Activated T-helper 1 cell treated with anti-CD3 and anti-CD28 coated beads, Interleukin-12 subunit alpha, Interleukin-12 subunit beta, Interleukin-2, Interleukin-4 antibody, amounts not matched to agents 30 ng/mL and 10 ng/mL and 1 ng/mL, durations not matched to agents 14 hours and 24 hours and 36 hours (primary cell): ENCODE measurements at places on chromosomes 1 and 21. TPM values are rescaled to one million over a fixed set of nuclear protein-coding genes. Genes with fewer than 3 reads are reported as not detected.

DNA sequence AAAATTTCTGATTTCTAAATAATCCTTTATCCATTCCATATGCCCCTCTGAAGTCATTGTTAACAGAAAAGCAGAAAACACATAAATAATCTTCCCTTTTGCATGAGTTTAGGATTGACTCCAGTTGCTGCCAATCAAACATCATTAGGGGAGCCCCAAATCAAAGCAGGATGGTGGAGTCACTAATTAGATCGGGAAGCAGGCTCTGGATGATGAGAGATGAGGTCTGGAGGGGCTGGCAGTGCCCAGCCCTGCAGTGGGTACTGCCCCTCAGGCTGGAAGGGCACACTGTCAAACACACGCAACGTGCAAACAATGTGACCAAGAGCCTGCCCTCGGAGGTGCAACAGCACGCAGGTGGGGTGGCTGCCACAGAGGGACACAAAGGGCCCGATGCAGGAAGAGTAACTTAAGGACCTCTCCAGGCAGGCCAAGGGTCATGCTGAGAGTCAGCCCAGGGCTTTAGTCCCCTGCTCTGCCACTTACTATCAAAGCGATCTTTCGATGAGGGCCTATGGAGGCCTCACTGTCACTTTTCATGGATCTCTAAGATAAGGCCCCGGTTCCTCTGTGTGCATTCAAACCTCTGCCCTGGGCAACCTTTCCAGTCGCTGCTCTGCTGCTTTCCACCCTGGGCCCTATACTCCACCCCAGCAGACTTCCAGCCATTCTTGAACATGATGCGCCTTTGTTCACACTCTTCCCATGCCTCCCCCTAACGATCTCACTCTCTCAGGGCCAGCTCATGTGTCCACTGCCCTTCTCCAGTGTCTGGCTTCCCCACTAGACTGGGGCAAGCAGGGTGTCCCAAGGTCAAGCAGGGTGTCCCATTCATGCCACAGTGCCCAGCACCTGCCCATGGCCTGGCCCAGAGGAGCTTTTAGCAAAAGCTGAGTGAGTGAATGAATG lies 98.9 kb downstream of the DMRTB1 start:
- DNase-seq: no peak

DNA sequence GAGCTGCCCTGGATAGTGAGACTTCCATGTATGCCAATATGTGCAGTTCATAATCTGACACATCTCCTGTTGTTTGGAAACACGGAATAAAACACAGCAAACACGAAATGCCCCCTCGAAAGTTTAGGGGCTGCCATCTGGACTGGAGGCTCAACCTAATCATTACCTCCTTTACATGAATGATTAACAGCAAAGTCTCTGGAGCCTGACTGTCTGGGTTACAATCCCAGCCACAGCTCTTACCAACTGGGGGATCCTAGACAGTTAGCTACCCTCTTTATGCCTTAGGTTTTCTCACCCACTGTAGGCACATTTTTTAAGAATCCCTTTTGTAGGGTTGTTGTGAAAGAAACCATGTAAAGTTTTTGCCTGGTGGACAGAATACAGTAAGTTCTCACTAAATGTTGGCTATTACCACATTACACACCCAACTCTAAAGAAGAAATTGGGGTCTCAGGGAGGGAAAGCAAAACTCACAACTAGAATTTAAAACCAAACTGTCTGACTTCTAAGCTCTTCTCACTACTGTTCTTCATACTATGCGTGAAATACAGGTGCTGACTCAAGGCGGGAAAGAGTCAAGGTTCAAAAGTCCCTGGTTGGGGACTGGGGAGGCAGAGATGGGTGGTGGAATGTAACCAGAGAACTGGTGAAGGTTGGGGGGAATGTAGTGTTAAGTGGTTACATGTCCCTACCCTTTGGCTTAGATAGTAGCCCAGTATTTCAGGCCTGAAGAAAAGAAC lies 24.2 kb downstream of the CYP4A22 start:
- no peak for DNase-seq

- DNase-seq: no peak
These were observed 16.2 kb upstream of the LY9 start for GRCh38 chr1:160779626-160780397.

DNA sequence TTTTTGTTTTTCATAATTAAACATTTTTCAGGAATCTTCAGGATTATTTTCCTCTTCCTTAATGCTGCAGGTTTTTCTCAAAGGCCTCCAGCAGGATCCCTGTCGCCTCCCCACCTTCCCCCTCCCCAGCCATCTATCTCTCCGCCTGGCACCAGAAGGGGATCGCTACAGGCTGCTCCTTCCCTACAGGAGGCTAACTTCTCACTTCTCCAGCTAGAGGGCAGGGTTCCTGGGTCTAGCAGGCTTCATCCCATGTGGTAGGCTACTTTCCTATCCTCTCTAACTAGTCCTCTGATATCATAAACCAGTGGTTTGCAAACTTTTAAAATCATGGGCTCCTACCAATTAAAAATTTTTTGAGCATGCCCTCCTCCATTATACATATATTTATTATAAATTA lies 104.1 kb downstream of the KCNN3 start:
- DNase-seq: no peak

GRCh38 chr1:38814444-38814983 lies 45.1 kb downstream of the RRAGC start:
- DNase-seq: no peak

GRCh38 chr1:188270497-188270896 lies 1441.7 kb downstream of the PLA2G4A start:
- no peak for DNase-seq

DNA sequence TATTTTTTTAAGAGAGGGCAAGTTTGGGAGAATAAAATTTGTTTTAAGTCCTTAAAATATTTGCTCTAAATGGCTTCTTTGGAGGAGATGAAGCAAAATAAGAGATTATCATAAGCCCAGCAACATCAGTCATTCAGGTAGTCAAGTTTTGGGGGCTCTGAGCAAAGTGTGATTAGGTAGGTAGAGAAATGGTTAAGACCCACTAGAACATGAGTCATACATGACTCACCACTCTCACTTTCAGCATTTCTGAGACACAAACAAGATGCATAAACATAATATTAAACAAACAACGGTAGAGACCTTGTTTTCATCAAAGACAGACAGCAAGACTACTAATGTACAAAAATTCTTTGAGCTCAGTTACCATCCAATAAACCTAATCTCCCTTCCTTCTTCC lies 272.2 kb downstream of the LMO4 start:
- no peak for DNase-seq

DNA sequence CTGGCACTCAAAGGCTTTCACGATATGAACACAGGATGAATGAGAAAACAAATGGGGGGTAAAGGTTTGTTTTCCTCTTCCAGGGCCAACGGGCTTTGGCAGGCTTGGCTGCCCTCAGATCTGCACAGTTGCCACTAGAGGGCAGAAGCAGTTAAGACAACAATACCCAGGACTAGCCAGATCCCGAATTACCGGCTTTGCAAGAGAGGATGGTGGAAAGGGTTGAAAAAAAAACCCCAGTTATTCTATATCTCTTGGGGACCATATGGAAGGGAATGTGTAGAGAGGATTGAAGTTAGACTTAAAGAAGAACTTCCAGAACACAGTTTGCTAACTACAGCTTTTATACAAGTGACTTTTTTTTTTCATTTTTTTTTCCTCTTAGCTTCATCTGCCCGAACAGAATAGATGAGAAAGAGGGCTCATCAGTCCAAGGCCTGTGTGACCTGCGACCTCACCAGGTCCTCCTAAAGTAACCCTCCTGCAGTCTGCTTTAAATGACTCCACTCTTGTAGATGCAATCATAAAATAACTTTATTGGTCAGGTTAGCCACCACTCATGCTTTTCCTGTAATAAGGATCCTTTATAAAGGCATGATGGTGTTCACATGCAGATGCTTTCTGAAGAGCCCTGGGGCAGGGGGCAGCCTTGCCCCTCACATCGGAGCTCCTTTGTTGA lies 10.7 kb downstream of the FMOD start:
- DNase-seq: peak; percentile 45

DNA sequence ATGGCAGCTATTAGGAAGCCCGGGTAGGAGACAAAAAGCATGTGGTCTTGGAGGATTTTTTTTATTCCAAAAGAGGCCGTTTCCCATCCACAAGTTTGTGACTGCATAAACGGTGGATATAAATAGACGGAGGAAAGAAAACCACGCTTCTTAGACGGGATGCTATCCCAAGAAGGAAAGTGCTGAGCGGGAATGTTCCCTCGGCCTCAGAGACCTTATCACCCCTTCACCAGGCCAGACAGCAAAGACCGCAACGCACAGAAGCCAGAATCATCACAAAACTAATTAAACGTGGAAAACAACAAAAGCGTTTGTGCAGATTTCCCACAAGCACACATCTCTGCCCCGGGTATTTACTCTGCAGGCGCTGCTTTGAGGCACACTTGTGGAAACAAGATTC lies 43.2 kb downstream of the HLCS start:
- no peak for DNase-seq

GRCh38 chr21:44785620-44786335 lies 15.8 kb downstream of the UBE2G2 start:
- no peak for DNase-seq

GRCh38 chr1:229448845-229449244 lies 15.0 kb upstream of the ACTA1 start:
- DNase-seq: no peak

The CHODL gene
- total RNA-seq: not detected in 2 replicates

The TPTE gene
- not detected in 2 replicates for total RNA-seq
